ENCODE measurements at places on chromosomes 2 and 18. TPM values are rescaled to one million over a fixed set of nuclear protein-coding genes. Genes with fewer than 3 reads are reported as not detected.

Gene FAM228B
- total RNA-seq: 7.0 TPM

Gene TLK1
- 28.1 TPM for total RNA-seq

Gene NAT8
- not detected for total RNA-seq

Gene GEN1
- total RNA-seq: 51.2 TPM

Gene FIGN
- total RNA-seq: 4.1 TPM

Gene ANKRD12
- 35.3 TPM for total RNA-seq

Gene EHD3
- 10.7 TPM for total RNA-seq

Gene CTAGE1
- not detected for total RNA-seq

Gene ALPG
- not detected for total RNA-seq

Gene SPR
- 14.3 TPM for total RNA-seq

Gene KIAA2012
- not detected for total RNA-seq

Gene POMC
- total RNA-seq: 0.63 TPM

Gene TM4SF20
- 0.57 TPM for total RNA-seq

Gene C2orf80
- not detected for total RNA-seq

Gene DUSP11
- 49.0 TPM for total RNA-seq

Measured in fibroblast of the aortic adventitia (primary cell).